ENCODE measurements at places on chromosomes 6 and 20.

DNA sequence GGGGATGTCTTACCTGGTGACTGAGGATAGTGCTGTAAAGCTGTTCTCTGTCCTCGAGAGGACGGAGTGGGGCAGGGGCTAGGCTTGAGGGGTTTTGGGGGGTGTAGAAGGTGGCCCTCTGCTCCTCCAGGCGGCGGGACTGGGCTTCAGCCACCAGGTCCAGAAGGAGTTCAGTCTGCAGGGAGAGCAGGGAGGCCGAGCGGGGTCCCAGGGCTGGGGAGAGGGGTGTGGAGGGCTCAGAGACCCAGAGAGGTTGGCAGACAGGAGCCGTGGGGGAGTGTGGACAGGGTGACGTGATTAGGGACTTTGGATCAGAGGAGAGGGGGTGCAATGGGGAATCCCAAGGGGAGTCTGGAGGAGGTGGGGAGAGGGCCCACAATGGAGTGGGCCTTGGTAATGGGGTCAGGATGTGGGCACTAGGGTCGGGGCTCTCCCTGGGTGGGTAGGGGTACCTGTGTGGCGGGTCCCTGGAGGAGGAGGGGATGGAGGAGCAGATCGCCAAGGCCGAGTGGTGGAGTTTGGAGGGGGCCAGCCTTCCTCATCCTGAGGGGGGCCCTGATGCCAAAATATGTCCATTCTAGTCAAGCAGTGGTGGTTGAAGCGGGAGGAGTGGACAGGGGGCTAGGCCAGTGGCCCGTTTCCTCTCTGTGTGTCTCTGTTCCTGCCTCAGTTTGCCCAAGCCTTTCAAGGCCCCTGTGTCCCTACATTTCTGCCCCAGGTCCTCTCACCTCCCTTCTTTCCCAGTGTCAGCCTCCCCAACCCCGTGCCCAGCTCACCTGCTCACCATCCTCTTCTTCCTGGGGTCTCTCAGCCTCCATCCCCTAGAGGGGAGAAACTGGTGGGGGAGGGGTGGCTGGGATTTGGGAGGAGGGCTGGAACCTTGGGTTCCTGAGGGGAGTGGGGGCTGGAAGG, 491 bp downstream of the GPSM3 start:
- no peak for DNase-seq

DNA sequence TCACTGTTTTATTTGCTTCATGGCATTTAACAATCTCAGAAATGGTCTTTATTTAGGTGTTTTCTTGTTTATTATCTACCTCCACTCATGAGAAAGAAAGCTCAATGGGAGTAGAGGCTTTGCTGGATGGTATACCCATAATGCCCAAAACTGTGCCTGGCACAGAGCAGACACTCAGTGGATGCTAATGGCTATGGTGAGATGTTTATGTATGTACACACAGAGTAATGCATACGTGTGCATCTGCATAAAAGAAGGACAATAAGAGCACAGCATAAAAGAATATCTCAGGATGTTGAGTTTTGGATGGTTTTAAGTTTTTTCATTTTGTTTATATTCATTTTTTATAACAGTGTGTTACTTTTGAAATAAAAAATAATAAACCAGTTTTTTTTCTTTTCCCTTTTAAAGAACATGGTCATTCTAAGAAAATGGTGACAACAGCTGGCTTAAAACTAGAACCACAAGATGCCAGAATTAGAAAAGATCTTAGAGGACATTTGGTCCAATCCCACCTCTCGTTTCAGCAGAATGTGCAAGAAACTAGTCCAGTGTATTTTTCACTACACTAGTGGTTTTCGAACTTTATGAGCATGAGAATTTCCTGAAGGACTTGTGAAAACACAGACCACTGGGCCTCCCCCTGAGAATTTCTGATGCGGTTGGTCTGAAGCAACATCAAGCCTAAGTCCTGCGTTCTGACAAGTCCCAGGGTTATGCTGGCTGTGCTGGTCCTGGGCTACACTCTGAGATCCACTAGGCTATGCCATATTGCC, 131.9 kb downstream of the FYN start:
- no peak for DNase-seq

DNA sequence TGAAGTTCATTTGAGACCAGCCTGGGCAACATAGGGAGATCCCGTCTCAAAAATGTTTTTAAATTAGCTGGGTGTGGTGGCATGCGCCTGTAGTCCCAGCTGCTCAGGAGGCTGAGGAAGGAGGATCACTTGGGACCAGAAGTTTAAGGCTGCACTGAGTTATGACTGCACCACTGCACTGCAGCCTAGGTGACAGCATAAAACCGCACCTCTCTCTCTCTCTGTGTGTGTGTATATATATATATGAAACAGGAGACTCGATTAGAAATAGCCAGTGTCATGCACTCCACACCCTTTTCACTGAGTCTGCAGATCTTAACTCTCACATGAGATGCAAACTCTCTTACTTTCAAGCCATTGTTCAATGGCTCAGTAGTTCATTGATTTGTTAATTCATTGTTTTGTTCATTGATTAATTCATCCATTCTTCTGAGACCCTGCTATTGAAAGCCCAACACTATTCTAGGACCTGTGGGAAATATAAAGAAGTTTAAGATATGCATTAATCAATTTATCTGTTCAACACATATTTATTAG, 52.4 kb upstream of the MRPS10 start:
- no peak for DNase-seq

DNA sequence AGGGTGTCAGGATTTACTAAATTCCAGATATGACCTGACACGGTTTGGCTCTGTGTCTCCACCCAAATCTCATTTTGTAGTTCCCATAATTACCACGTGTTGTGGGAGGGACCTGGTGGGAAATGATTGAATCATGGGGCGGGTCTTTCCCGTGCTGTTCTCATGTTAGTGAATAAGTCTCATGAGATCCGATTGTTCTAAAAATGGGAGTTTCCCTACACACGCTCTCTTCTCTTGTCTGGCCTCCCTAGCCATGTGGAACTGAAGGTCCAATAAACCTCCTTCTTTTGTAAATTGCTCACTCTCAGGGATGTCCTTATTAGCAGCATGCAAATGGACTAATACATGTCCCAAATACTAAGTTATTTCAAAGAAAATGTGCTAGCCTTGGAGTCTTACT, 121.1 kb downstream of the CENPW start:
- no peak for DNase-seq

DNA sequence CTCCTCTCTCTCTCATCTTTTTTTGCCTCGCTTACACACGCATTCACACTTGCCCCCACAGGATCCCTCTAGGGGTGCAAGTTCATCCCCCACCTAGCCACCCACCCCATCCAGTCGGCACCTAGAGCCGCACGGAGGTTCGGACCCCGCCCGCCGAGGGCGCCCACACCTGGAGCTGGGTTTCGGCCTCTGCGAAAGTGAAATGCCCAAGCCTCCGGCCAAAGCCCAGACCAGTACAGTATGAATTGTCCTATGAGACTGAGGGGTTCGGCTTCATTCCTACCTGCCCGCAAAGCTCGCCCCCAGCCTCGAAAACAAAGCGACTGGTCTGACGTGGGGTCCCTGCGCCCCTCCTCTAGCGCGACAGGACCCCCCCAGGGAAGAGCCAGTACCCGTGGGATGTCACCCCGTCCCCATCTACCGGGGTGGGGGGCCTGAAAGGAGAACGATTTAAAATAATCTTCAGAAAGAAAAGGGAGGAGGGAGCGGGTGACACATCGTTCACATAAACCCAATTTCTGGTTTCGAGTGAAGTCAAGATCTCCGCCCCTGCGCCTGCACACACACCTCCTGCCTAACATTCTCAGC, 1.5 kb downstream of the TFAP2A start:
- no peak for DNase-seq

DNA sequence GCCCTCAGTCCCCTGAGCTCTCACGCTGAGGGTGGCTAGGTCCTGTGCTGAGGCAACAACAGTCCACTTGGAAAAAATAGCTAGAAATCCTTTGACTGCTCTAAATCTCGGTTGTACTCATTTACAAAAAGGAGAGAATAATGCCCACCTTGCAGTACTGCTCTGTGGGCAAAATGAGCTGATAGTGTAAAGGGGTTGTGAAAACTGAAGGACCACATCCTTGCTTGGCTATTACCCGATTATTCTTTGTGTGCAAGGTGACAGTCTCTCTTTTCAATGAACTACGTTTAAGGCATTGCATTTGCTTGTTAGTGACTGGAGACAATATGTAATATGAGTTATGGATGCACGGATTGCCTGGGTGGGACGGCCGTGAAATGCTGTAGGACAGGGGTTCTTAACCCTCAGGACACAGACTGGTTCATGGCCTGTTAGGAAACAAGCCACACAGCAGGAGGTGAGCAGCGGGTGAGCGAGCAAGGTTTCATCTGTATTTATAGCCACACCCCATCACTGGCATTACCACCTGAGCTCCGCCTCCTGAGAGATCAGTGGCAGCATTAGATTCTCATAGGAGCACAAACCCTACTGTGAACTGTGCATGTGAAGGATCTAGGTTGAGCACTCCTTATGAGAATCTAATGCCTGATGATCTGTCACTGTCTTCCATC, 14.6 kb downstream of the SAMD3 start:
- no peak for DNase-seq

GRCh38 chr6:107600121-107600520, 110.2 kb downstream of the SOBP start:
- DNase-seq: no peak

- peak; percentile 26 for DNase-seq
These were observed 699.0 kb upstream of the CITED2 start for GRCh38 chr6:140073456-140073855.

DNA sequence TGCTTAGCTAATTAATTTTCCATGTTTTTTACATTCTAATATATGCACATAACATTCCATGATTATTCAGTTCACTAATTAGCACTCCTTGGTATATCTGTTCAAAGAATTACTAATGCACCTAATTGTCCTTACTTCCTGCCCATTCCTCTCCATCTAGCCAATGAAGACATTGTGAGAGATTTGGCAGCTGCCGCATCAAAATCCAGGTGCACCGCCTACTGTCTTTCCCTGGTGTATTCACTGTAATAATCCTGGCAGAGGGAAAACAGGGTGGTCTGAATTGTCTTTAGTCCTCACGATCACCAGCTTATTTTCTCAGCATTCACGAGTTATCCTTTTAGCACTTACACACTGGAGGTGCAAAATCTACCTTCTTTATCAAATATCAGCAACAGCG, 61.0 kb upstream of the SCGN start:
- DNase-seq: no peak

DNA sequence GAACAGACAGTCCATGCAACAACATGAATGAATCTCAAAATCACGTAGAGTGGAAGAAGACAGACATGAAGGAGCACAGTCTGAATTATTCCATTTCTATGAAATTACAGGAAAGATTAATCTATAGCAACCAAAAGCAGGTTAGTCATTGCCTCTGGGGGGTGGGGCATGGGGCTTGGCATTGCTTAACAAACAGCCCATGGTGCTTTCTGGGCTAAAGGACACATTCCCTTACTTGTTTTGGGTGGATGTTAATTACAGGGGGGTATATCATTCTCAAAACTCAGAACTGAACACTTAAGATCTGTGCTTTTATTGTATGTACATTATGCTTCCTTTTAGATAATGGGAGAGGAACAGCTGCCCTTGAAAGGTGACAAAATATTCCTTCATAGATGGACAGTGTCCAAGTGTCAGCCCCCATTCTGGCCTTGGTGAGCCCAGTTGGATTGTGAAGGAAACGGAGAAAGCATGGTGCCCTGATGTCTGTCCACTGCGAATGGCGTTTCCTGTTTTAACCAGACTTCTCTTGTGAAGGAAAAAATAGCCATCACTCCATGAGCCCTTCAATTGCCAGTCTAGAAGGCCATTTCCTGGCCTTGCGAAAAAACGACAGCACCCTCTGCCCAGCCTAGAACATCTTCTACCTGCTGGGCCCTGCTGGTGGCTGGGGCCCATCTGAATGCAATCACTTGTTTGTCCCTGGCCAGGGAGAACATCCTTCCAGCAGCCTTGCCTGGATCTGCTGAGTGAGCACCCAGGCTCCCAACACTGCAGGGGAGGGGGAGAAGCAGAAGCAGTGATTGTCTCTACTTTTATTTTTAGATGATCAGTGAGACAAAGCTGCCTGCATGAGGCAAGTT, 179.7 kb downstream of the BCAS1 start:
- no peak for DNase-seq

DNA sequence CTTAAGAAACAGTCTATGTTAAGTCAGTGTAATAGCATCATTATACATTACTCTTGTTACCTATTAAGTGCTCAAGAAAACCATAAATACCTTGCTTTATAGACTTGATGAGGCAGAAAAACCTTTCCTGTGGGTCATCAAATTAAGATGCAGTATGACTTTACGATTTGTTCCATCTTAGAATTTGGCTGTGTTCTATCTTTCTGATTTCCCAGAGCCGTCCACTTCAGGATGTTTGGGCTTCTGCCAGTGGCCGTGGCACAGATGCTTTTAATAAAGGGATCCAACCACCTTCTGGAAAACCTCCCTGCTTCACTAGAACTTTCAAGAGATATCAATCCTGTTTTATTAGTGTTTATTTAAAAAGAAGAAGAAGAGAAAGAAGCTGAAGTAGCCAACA, 71.2 kb downstream of the PDE7B start:
- peak; percentile 75 for DNase-seq

DNA sequence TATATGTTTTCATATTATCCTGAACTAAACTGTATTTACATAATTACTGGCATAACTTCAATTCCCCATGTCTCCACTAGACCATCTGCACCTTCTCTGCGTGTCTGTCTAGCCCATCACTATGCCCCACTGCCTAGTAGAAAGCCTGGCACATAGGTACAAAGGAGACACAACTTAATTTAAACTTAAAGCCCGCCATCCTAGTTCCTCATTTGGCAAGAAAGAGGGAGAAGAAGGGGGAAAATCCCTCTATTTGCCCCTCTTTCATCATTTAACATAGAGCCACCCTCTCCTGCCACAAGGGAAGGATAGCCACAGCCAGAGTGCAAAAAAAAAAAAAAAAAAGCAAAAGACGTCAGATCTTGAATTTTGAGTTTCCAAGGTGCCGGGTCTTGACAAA, 1.8 kb downstream of the PKIG start:
- DNase-seq: no peak

DNA sequence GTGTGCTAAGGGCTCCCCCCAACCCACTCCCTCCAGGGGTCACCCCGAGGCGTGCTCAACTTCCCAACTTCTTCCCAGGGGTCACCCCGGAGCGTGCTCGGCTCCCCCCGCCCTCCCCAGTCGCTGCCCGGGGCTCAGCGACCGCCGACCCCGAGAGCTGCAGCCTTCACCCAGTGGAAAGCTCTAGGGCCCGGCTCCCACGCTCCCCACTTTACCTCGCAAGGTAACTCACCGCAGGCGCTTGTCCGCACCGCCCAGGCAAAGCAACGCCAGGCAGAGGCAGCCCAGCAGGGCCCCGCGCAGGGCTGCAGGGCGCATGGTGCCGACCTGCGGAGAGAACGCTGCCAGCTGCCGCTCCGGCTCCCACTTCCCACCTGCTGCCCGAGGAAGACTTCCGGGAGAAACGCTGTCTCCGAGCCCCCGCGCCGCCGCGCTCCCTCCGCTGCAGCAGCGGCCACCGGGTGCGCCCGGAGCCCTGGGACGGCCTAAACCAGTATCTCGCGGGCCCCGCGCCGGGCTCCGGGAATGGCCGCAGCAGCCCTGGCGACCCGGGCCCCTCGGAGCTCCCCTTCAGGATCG, 396 bp downstream of the RNASET2 start:
- no peak for DNase-seq

DNA sequence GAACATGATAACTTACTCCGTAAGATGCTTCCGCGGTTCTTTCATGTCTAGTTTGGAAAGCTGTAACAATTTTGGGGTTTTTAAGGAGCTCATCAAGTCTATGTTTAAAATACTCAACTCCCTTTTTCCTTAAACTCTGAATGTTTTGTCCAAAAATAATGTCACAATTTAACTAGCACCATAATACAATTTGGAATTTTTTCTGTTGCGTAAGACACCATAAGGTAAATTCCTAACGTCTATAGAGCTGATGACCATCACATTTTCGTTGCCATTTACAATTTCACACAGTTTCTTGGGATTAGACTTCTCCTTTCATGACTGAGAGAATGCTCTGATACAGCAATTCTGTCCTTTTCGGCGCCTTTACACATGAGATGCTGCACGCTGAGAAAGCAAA, 26.7 kb upstream of the FOXF2 start:
- no peak for DNase-seq
